Vagina (tissue), 2 donors: ENCODE measurements at places on chromosomes 11 and 22.
A peak's percentile ranks its signal among the peaks of the same experiment; 100 is the strongest.

DNA sequence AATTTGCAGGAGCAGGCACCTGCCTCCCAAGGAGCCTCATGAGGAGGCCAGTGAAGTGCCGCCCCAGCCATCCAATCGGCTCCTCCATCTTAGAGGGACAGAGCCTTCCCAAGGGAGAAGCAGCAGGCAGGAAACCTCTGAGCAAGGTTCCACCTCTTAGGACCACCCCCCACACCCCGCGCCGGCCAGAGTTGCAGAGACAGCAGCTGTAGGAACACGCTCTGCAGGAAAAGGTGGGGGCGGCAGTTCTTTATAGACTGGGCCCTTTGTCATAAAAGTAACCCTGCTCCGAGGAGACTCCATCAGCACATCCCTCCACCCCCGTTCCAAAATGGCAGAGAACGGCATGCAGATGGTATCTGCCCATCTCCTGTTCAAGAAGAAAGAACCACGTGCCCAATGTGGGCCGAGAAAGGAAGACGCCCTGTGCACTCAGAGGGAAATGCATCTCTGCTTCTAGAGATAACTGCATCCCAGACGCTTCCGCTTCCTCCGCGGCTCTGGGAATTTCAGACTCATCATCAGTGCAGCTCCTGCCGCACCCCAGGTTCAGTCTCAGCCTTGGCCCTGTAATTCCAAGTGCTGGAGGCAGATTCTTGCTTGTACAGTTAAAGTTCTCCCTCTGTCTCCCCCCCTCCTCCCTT is 98.5 kb downstream of the SPATA19 start:
- H3K4me1 ChIP-seq = no peaks in the 10 kb centered on the region
- no peak overlapping the region for H3K27ac ChIP-seq
- no peaks in the 10 kb centered on the region for H3K27me3 ChIP-seq
- no peak for DNase-seq
- H3K4me3 ChIP-seq = no peak overlapping the region
- no peaks in the 10 kb centered on the region for H3K36me3 ChIP-seq

DNA sequence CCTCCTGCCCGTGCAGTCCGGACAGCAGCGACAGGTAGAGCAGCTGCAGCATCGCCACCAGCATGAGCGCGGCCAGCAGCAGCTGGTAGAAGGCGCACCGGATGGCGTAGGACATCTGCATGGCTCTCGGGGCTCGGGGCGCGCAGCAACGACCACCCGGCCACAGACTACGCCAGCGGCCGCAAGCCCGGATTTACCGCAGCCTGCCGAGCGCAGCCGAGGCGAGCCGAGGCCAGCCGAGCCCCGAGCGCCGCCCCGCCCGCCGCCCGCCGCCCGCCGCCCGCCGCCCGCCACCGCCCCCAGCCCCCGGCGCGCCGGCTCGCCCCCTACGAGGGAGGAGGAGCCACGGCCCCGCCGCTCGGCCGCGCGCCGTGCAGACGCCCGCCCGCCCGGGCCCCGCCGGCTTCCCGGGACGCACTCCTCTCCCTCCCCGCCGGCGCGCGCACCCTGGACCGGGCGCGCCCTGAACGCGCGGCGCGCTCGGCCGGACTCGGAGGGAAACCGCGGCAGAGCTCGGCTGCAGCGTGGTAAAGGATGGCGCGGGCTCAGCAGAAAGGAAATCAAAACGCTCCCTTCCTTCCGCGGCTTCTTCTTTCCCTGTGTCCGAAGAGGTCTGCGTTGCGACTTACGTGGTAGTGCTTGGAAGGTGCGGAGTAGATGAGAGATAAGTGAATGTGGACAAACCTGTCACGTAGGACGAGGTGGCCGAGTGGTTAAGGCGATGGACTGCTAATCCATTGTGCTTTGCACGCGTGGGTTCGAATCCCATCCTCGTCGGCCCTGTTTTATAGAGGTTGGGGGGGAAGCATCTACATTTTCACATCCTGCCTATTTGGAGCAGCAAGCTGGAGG is at the start of gene B4GAT1:
B4GAT1 (minus strand) TSS at position 205 of the 852 bp plus-strand sequence; CDS start at position 121, 84 bp downstream.
- peak within 1 kb of the TSS; percentile 92 for H3K27ac ChIP-seq
- no peaks in the 10 kb centered on the region for H3K36me3 ChIP-seq
- H3K4me3 ChIP-seq = peak within 1 kb of the TSS; percentile 71
- H3K4me1 ChIP-seq = peaks cover 40% of the 10 kb centered on the region

DNA sequence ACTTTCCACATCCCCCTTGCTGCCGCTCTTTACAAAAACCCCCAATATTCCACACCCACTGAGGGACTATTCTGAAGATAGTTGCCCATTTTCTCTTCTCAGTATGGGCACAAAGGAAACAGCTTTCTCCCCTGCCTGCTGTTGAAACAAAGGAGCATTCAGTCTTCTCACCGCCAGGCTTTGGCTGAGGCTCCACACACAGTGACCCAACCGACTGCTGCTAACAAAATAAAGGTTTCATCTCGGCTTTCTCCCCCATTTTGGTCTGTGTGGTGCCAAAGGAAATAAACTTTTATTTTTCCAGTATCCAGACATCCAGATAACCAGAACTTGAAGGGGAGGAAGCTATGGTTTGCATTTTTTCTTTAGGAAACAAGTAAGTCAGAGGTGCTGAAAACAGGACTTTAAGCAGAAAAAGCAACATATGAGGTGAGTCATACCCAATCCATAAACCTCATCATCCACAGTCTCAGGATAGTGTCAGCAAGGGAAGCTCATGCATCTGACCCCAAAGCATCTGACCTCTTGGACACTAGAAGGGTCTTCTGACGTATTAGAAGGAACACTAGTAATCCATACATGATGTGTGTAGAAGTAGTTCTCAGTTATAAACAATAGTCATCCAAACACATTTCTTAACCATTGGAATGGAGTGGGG is 6.4 kb downstream of the CLMP start:
- H3K4me3 ChIP-seq = peak overlapping the region; percentile 35
- no peaks in the 10 kb centered on the region for H3K4me1 ChIP-seq
- no peaks in the 10 kb centered on the region for H3K27me3 ChIP-seq
- DNase-seq = no peak
- no peaks in the 10 kb centered on the region for H3K36me3 ChIP-seq

DNA sequence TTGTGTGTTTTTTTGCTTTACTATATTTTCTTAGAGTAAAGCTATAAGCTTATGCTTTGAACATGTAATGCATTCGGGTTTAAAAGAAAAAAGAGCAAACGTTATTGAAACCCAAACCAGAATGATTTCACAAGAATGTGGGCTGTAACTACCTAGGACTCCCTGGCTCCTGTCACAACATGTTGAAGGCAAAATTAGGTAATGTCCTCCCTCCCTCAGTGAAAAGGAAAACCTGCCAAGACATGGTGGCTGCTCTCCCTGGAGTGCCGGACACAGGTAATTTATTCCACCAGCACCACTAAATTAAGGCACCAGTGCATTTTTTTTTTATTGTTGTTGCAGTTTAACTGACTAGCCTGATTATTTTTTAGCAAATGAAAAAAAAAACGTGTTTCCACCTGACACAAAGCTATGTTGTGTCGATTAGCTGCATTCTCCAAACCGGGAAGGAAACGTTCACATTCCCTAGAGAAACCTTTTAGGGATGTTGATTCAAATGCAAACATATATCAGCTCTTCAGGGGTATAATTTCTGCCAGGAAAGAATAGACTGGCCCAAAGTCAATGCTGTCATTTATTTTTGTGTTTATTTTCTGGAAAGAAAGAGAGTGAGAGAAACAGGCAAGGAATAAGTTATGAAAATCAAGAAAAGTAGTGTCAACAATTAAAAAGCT is 134.6 kb downstream of the CCDC34 start:
- peaks cover 25% of the 10 kb centered on the region for H3K4me1 ChIP-seq
- H3K36me3 ChIP-seq = no peaks in the 10 kb centered on the region
- H3K4me3 ChIP-seq = no peak overlapping the region
- no peaks in the 10 kb centered on the region for H3K27me3 ChIP-seq

- H3K27me3 ChIP-seq = no peaks in the 10 kb centered on the region
- no peaks in the 10 kb centered on the region for H3K36me3 ChIP-seq
- DNase-seq = peak; percentile 55
- no peak overlapping the region for H3K27ac ChIP-seq
- H3K4me3 ChIP-seq = no peak overlapping the region
Measured at GRCh38 chr11:11351042-11351586, 1.9 kb downstream of the CSNK2A3 start.

DNA sequence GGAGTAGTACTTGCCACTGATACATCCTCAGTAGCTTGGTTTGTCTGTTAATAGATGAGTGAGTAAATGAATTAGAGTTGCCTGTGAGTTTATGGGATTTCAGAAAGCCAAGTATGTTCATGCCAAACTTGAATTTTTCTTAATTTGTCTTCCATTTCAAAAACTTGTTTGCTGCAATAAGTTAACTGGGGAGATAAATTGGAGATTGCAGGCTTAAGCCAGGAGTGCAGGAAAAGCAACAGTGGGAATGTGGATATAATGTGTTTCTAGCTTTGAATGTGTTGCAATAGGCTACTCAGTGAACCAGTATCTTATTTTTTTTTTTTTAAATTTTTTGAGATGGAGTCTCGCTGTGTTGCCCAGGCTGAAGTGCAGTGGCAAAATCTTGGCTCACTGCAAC is 8.2 kb downstream of the OSBP2 start:
- no peak overlapping the region for H3K27ac ChIP-seq
- no peaks in the 10 kb centered on the region for H3K4me1 ChIP-seq

DNA sequence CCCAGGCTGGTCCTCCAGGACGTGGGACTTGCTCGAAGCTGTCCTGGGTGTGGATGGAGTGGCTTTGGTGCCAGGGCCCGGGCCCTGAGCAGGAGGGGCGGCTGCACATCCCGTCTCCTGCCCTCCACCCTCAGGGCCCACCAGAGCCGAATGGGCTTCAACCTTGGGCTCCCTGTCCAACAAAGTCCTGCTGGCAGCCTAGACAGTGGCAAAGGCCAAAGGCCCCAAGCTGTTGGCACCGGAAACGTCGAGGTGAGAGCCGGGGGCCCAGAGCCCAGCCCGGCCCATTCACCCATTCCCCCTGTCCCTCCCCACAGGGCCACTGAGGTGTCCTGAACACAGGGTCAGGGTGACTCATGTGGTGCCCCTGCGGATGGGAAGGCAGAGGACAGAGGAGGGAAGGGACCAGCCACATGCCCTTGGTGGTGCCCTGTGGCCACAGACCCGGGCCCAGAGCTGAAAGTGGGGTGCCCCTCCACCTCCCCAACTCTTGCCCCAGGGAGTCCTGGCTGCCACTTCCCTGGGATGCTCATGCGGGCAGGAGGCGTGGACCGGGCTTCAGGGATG is 9.1 kb downstream of the TSPAN32 start:
- H3K4me1 ChIP-seq = peaks cover 80% of the 10 kb centered on the region
- H3K4me3 ChIP-seq = no peak overlapping the region
- H3K36me3 ChIP-seq = no peaks in the 10 kb centered on the region

DNA sequence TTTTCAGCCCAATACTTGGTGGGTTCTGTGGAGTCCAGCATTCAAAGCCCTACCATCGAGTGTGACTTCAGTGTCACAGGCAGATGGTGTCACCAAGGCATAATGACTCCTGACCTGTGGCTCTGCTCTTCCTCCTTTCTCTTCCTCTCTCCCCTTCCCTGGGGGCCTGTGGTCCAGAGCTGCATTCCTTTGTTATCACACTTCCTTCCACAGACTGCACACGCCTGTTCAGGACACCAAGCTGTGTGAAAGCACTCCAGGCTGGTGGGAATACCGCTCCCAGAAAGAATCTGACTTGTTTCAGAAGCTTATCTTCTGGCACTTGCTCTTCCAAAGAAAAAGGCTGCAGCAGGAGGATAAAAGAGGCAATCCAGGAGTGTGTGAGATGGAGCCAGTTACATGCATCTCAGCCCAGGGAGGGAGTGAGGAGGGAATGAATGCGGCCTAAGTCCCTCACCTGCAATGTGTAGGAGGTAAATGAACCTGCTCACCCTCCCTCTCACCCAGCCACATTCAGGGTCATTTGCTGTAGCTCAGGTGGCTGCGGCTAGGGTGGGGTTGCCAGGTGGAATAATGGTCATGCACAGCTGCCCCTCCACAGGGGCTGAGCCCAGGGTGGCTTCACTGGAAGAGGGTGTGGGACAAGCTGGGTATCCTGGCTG is 79.3 kb downstream of the ADAMTS15 start:
- DNase-seq = no peak
- no peaks in the 10 kb centered on the region for H3K27me3 ChIP-seq
- no peaks in the 10 kb centered on the region for H3K36me3 ChIP-seq
- H3K4me3 ChIP-seq = no peak overlapping the region
- H3K4me1 ChIP-seq = peaks cover 9% of the 10 kb centered on the region

GRCh38 chr11:2398664-2399355 is 1.7 kb upstream of the TSSC4 start:
- no peak for DNase-seq
- peaks cover 37% of the 10 kb centered on the region for H3K4me1 ChIP-seq
- peak overlapping the region; percentile 96 for H3K27ac ChIP-seq
- peaks cover 57% of the 10 kb centered on the region for H3K36me3 ChIP-seq
- H3K27me3 ChIP-seq = no peaks in the 10 kb centered on the region

GRCh38 chr11:134517115-134517514 is 105.1 kb upstream of the B3GAT1 start:
- no peaks in the 10 kb centered on the region for H3K27me3 ChIP-seq
- no peaks in the 10 kb centered on the region for H3K4me1 ChIP-seq
- DNase-seq = no peak
- H3K36me3 ChIP-seq = no peaks in the 10 kb centered on the region

DNA sequence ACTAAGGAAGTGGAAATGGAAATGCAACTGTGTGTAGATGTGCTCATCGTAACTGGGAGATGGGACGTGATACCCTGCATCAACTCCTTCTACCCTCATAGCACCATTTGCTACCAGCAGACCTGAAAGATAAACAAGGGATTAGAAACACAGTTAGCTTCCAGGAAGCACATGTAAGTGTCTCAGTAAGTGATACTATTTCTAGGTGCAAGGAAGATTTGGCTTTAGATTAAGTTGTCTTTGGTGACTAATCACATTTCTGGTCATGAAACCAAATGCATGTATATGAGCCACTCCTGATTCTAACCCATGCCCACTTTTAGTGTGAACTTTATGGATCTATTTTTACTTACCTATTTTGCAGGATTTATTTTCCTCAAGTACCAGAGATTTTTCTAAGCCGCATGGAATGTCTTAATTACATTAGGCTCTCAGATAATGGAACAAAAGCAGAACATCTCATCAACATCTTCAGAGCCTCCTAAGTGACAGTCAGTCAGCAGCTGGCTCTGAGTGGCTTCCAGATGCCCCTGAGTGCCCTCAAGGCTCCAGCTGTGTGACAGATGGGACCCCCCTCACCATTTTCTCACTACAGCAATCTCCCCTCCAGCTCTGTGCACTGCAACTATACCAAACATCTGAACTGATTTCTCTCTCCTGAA is 21.2 kb downstream of the SLC5A12 start:
- no peaks in the 10 kb centered on the region for H3K27me3 ChIP-seq
- no peaks in the 10 kb centered on the region for H3K36me3 ChIP-seq
- no peak overlapping the region for H3K27ac ChIP-seq
- H3K4me3 ChIP-seq = no peak overlapping the region
- DNase-seq = no peak

GRCh38 chr11:59556917-59557348 is 45.6 kb downstream of the OR4D9 start:
- peaks cover 18% of the 10 kb centered on the region for H3K4me1 ChIP-seq
- H3K36me3 ChIP-seq = no peaks in the 10 kb centered on the region
- H3K27me3 ChIP-seq = no peaks in the 10 kb centered on the region
- peak overlapping the region; percentile 55 for H3K27ac ChIP-seq
- no peak for DNase-seq
